Hippocampal formation (tissue), 2 donors: ENCODE measurements at places on chromosomes 12 and 14.
A peak's percentile ranks its signal among the peaks of the same experiment; 100 is the strongest.

DNA sequence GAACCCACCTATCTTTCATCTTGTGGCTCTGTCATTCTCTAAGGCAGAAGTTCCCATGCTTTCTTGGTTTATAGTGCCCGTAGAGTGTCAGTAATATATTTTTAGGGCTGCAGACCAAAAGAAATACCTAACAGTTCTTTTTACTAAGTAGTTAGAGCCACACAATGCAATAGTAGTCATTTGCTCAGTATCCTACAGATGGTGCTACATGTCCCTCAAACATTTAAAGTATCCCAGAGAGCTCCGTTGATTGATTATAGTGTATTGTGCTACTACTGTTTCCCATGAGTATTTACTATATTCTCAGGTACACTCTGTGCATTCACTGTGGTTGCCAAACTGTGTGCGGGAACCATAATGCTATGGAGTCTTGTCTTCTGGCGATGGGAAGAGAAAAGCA, 4.7 kb upstream of the PLBD1 start:
- DNase-seq, result no peak

DNA sequence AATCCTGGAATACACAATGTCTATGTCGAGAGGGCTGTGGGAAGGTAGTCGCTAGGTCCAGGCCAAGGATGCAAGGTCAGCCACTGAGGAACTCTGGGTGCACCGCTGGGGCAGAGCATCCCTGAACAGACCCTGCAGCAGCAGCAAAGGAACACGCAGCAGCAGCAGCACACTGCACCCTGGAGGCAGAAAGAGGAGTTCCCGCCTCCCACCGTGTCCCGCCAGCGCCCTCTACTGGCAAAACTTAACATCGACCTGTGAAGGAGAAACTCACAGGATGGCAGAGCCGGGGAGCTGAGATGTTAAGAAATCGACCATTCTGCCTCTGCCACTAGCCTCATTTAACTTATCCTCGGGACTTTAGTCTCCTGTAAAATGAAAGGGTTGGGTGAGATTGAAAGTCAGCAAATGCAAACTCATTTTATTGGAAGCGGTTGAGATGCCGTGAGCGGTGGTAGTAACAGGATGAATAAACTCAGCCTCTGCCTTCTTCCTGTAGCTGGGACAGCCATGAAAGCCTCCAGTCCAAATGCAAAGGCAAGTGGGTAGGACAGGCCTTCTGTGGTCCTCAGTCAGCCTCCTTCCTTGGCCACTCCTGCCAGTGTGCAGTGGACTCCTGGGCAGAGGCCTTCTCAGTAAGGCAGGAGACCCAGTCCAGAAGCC, 45.6 kb downstream of the STAB2 start:
- DNase-seq, result no peak

GRCh38 chr12:81325086-81325485, 247.2 kb downstream of the ACSS3 start:
- DNase-seq, result no peak

GRCh38 chr14:93396456-93396855, 34.3 kb upstream of the UNC79 start:
- no peak for DNase-seq

DNA sequence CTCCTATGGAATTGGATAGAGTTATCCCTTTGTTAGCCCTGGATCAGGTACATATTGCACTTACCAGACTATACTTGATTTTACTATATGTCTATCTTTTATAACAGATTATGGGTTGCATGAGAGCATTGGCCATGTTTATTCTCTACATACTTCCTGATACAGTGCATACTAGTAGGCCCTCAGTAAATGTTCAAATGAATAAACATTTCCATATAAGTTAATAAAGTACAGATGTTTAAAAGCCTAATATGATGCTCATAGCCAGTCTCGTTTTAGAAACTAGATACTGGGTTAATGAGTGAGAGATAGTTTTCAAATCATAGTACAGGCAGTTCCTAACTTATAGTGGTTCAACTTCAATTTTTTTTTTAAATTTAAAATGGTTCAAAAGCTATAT, 39.5 kb upstream of the TOMM20L start:
- no peak for DNase-seq

DNA sequence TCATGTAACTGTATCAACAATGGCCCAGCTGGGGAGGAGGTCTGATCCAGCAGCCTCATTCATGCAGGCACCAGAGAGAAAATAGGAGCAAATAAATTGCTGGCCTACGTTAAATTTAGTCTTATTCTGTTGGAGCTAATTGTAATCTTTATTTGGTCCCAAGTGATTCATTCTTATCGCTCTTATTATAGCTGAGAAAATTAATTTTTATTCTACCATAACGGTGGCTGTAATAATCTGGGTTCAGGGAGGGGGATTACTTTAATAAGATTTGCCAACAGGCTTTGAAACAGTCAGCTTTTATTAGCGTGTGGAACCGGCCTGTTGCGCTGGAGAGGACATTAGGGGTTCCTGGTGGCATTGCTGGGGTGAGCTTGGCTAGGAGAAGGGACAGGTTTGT, 254.9 kb downstream of the AACS start:
- no peak for DNase-seq

- no peak for DNase-seq
Measured at GRCh38 chr14:101364503-101365328, 196.6 kb upstream of the DIO3 start.

DNA sequence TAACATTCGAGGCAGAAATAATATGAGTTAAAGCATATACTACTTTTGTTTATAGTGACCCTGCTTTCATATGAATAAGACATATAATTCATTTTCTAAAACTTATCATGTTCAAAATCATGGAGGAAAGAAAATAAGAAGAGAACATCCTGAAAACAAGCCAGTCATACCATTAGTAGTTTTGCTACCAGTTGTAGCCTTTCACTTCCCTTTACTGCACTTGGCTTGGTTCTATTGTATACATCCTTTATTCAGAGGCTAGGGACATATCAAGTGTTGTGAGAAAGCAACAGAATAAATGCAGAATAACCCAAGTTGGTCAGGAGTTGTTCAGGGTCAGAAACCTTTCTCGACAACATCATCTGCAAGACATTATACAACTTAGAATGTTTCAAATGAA, 598.7 kb downstream of the SOX5 start:
- no peak for DNase-seq

DNA sequence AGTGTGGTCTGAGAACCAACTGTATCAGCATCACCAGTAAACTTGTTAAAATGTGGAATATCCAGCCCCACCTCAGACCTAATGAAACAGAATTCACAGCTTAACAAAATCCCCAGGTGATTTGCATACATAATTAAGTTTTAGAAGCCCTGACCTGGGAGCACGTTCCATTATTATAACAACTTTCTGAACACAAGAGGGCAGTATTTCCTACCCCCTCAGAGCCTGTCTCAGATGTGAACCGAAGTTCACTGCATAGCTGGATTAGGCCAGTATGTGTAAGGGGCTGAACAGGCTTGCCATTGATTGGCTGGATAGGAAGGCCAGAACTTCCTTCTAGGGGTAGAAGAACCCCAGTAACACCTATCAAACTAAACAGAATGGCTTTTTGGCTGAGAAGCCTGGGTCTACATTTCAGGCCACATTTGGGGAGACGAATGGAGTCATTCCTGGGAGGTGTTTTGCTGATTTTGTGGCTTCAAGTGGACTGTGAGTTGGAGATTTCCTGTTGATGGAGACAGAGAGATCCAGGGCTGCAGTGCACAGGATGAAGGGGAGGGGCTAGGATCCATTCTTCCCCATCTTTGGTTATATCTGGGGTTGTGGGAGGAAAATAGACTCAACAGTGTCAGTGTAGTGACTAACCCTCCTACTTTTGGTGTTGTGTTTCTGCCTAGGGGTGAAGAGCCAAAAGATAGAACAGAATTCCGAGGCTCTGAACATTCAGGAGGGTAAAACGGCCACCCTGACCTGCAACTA, 94.7 kb upstream of the OR4E1 start:
- DNase-seq, result no peak

DNA sequence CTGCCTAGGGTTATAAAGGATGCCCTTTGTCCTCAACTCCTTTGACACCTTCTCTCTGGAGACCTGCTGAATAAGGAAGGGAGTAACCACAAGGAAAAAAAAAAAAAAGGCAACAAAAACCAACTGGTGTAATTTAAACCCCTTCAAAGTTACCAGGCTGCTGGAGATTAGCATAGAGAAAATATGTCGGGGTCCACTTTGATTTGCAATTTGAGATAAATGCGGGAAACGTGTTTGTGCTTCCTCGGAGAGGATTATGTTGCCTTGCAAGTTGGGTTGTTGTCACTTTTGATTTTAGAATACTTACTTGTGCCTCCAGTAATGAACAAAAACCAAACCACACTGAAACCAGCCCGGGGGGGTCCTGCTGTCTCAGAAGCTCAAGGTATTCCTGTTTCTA, 200.2 kb upstream of the MYL2 start:
- no peak for DNase-seq

GRCh38 chr14:88421286-88421685, 35.8 kb downstream of the SPATA7 start:
- DNase-seq, result no peak

DNA sequence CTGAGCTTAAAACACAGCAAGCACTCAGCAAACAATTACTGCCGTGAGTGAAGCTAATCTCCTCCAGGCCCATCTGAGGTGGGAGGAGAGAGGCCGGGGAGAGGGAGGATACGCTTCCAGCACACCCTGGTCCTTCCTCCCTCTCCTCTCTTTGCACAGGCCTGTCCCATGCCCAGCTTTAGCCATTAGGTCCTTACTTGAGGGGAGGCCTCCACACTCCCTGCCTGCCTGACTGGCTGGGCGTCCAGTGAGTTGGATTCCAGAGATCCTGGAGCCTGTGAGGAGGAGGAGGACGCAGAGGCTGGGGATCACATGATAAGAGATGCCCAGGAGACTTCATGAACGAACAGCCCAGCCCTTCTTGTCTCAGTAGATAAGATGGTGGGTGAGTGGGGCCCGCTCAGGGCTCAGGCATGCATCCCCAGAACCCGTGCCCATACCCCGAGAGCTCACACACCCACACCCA, 65.1 kb upstream of the NCOR2 start:
- no peak for DNase-seq

DNA sequence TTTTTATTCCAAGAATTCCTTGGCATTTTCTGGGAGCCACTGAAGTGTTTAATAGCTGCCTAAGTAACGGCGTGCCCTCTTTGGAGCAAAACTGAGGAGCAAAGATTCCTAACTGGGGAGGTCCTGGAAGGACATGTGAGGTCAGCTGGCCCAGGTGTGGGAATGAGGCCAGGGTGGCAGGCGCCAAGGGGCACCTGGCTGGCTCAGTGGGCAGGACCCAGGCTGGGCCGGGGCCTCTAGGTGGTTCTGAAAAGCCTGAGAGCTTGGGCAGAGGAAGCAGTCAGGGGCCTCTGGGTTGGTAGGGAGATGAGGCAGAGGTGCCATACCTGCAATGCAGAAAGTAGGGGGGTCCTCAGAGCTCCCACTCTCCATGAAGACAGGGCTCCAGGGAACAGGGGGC, 27.1 kb upstream of the DIO3 start:
- no peak for DNase-seq

DNA sequence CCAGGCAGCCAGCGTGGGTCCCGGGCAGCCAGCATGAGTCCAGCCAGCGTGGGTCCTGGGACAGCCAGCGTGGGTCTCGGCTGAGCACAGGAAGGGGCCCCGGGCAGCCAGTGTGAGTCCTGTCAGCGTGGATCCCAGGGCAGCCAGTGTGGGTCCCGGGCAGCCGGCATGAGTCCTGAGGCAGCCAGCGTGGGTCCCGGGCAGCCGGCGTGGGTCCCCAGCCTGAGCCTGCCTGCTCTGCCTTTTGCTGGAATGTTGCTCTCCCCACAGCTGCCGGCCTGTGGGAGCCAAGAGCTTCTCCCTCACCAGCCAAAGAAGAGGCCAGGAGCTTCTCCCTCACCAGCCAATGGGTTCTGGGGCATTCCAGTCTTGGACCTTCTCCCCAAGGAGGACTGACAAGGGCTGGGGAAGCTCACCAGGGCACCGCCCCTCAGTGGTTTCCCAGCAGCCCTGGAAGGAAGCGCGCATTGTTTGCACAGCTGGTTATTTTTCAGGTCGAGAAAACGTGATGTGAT, 15.0 kb upstream of the RFLNA start:
- no peak for DNase-seq

DNA sequence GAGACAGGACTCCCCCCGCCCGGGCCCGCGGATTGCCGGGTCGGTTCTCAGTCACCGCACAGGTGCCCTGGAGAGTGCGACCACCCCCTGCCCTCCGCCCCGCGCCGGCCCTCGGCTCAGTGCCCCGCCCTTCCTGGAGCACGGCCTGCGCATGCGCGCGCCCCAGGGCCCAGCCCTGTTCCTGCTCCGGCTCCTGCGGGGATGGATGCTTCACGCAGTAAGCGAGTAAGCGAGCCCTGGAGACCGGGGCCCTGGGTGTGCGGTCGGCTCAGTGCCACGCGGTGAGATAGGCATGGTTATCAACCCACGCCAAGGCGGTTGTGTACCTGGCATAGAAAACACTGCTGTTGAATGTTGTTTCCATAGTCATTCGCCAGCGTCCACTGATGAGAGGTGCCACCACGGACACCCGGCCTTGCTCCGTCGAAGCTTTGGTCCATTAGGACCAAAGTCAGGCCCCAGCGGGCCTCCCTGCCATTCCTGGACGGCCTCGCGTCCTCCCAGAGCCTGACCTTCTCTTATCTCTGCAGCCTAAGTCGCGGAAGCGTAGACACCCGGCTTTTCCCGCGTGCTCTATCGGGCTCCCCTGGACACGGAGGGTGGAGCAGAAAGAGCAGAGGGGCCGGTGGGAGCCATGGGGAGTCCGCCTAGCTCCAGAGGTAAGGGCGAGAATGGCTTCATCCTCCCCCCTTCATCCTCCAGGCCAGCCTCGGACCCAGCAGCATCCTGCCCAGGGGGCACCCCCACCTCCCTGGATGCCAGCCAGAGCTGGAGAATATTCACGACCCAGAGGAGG, 90.6 kb downstream of the PAPOLA start:
- no peak for DNase-seq

- DNase-seq, result no peak
Measured at GRCh38 chr12:54634795-54635194, at the start of gene LACRT. Gene LACRT, minus strand, starts transcription at chr12:54634895. Its CDS starts 54 bp downstream, at chr12:54634841.

- peak; percentile 6 for DNase-seq
Measured at GRCh38 chr12:109264095-109264942, 44.8 kb downstream of the FOXN4 start.

- no peak for DNase-seq
Measured at GRCh38 chr12:23049180-23049579, 424.2 kb downstream of the ETNK1 start.

GRCh38 chr12:58450868-58451482, 469.3 kb downstream of the LRIG3 start:
- no peak for DNase-seq

DNA sequence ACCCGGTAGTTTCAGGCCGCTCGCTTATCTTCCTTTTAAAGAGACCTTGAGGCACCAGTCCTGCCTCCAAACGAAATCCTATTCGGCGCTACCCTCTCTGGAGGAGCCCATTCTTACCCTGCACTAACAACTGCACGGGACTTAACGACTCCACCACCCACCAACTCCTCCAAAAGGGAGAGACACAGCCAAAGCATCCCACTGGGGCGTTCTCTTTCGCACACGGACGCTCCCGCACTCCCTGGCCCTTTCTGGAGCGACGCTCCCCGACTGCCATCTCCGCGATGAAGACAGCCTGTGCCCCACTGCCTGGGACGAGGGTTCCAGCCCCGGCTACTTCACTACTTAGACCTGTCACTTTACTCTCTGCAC, 650 bp downstream of the GALC start:
- no peak for DNase-seq
